ENCODE measurements at places on chromosomes 12 and 14.

DNA sequence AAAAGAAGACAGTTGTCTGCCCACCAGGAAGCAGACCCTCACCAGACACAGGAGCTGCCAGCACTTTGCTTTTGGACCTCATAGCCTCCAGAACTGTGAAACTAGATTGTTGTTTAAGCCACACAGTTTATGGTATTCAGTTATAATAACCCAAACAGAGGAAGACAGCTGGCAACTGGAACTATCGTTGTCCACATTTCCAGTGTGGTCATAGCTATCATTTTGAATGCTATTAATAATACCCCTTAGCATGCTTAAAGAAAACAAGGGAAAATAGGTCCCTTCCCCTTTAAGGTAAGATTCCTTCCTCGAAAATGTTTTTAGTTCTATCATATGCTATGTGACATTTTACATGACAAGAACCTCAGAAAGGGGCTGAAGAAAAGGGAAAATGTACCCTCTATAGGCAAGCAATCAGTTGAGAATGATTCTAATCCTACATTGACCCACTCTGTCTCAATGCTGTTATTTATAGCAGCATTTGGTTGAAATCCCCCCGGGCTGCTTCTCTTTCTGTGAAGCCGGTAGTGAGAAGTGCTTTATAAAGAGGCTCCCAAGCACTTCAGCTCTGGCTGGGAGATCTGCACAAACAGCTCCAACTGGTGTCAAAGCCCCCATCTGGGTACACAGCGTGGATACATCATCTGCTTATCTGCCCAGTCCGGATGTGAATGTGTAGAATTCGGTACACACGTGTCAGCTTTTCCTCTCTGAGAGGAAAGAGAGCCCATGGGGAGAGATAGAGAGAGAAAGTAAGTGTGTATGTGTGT lies 221.2 kb upstream of the FLRT2 start:
- no peak for DNase-seq

GRCh38 chr14:46215801-46216200 lies 435.8 kb downstream of the RPL10L start:
- DNase-seq: no peak

DNA sequence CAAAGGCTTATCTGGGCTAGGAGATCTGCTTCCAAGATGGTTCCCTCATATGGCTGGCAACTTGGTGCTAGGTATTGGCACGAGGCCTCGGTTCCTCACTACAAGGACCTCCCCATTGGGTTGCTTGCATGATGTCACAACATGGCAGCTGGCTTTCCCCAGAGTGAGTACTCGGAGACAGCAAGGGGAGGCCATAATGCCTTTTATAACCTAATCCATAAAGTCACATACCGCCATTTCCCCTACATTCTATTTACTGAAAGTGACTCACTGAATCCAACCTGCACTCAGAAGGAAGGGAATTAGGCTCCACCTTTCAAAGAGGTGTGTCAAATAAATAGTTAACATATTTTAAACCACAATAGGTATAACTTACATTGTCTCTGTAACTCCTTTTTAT lies 130.9 kb downstream of the SAMD4A start:
- no peak for DNase-seq

DNA sequence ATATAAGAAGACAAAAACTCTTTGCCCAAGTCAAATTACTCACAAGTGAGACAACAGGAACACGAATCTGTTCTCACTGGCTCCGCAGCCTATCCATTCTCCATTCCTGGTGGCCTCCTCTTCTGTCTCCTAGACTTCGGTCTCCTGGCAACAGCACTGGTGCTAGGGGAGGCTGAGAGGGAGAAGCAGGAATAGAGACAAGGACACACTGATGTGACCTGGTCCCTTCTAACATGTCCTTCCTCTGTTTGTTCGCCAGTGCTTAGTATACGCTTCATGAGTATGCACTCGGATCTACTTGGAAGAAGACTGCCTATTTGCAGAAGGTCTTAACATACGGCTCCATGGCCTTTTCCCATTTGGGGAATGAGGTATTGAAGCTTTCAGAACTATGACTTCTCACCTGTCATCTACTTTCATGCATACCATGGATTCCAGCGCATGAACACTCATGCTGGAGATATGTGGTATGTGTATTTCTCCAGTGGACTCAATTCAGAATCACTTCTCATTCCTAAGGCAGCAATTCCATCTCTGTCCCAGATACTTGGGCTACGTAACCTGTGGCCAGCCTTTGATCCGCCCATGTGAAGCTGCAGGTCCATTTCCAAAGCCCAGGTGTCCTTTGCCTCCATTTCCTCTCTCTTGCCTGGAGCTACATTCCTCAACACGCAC lies 33.9 kb downstream of the BHLHE41 start:
- DNase-seq: no peak

DNA sequence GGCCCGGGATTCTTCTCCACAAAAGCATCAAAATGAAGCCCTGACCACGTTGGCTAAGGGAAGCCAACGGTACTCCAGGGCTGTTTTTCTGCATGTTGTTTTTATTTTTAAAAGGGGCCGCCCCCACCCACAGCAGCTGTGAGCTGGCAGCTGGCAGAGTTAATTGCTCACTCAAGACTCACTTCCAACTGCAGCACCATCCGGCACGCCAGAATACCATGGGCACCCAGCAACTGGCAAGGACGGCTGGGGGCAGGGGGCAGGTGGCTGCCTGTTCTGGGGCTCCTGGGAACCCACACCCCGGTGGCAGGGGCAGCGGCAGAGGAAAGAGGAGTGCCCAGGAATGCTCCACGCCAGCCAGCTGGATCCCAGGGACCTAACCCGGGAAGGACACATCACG lies 44.3 kb downstream of the NCOR2 start:
- no peak for DNase-seq

DNA sequence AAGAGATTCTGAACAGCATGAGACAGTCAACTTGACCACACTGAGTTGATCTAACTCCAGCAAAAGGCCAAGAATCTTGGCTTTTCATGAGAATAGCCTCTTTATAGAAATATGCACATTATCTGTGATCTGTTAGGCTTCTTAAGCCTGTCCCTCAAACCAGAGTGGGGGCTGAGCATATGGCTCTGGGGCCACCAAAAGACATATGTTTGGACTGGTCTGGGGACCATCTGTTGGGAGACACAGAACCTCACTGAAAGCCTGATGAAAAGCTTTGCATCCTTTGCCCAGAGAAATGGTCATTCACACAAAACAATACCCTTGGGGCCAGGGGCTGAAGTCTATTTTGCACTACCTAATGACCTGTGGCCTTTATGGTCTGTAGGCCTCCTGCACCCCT lies 165.3 kb upstream of the PRMT8 start:
- DNase-seq: no peak

DNA sequence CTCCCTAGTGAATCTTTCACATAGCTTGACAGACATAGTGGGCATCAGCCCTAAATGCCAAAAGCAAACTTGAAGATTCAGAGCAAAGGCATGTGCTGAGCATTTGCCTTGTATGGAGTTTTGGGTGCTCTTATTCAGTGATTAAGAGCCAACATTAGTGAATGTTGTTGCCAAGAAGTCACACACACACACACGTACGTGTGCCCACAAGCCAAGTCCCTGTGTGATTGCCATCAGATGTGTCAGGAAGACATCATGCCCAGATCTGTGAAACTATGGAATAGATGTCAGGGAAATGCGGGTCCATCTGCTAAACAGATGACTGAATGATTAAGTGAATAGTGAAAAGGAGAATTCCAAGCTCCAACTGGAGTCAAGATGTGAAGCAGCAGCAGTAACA lies 149.0 kb downstream of the AKAP6 start:
- DNase-seq: no peak

DNA sequence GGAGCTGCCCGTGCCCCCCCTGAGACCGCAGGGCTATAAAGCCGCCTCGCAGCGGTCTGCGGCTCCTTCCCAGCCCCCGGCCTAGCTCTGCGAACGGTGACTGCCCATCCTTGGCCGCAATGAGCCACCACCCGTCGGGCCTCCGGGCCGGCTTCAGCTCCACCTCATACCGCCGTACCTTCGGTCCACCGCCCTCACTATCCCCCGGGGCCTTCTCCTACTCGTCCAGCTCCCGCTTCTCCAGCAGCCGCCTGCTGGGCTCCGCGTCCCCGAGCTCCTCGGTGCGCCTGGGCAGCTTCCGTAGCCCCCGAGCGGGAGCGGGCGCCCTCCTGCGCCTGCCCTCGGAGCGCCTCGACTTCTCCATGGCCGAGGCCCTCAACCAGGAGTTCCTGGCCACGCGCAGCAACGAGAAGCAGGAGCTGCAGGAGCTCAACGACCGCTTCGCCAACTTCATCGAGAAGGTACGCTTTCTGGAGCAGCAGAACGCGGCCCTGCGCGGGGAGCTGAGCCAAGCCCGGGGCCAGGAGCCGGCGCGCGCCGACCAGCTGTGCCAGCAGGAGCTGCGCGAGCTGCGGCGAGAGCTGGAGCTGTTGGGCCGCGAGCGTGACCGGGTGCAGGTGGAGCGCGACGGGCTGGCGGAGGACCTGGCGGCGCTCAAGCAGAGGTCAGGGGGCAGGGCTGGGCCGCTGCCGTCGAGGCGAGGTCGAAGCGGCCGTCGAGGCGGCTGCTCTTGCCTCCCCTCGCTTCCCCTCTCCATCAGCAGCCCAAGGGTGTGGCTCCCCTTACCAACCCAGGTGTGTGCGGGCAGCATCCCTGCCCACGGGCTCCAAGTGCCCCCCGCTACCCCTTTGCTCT lies at the start of gene PRPH:
PRPH (plus strand) TSS at position 66 of the 855 bp plus-strand sequence; CDS start at position 120, 54 bp downstream.
- DNase-seq: no peak

GRCh38 chr12:29578731-29579130 lies 81.2 kb upstream of the OVCH1 start:
- DNase-seq: no peak

DNA sequence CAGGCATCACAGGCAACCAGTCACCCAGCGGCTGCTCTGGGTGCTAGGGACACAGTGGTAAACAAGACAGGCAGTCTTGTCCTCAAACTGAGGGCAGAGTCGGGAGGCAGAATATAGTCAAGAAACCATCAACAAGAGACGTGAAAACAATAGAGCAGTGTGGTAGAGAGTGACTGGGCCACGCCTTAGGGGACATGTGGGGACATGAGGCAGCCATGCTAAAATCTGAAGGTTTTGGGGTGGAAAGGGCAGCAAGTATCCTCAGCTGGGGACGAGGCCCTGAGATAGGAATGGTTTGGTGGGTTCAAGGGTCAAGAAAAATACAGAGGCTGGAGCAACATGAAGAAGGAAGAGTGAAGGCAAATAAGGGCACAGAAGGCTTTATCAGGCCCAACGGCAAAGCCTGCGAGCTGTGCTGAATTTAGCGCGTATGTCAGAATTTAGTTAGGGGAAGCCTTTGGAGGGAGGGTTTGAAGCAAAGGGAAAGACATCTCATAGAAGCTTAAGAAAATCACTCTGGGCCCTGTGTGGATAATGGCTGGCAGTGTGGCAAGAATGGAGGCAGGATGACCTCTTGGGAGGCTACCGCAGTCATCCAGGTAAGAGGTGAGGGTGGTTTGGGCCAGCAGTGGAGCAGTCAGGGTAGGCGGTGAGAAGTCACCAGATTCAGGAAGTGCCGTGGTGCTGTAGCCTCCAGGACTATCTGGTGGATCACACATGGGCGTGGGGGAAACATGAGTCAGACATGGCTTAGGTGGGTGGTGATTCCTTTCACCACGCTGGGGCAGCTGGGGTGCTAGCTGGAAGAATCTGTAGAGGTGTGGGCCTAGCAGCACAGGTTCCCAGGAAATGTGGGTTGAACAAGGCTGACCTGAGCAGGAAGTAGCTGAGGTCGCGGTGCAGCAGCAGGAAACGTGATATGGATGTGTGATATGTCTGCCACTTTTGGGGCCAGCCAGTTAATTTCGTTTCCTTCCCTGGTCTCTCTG lies 3.0 kb downstream of the EVL start:
- no peak for DNase-seq

- DNase-seq: no peak
Observed at GRCh38 chr12:45329238-45329637, 113.3 kb downstream of the ANO6 start.

GRCh38 chr14:87643005-87643404 lies 350.0 kb downstream of the GALC start:
- DNase-seq: no peak

DNA sequence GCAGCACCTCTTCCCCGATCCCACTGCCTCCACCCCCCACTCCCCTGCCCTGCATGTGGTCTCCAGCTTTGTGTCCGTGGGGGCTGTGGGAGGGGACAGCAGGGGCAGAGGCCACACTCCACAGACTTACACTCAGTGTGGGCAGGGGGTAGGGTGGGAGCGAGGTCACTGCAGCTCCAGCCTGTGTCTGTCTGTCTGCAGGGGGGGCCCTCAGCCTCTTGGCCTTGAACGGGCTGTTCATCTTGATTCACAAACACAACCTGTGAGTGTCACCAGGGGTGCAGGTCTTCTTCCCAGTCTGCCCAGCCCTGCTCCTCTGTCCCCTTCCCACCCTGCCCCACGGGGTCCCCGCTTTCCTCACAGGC lies 6.5 kb downstream of the NOC4L start:
- DNase-seq: no peak

DNA sequence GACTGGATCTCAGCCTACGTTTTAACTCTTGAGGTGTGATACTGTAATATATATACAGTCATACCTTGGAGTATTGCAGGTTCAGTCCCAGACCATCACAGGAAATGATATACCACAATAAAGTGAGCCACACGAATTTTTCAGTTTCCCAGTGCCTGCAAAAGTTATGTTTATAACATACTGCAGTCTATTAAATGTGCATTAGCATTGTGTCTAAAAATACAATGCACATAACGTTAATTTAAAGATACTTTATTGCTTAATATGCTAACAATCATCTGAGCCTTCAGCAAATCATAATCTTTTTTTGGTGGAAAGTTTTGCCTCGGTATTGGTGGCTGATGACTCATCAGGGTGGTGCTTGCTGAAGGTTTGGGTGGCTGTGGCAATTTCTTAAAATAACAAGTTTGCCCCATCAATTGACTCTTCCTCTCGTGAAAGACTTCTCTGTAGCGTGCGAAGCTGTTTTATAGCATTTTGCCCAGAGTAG lies 18.9 kb downstream of the PYROXD1 start:
- DNase-seq: no peak

DNA sequence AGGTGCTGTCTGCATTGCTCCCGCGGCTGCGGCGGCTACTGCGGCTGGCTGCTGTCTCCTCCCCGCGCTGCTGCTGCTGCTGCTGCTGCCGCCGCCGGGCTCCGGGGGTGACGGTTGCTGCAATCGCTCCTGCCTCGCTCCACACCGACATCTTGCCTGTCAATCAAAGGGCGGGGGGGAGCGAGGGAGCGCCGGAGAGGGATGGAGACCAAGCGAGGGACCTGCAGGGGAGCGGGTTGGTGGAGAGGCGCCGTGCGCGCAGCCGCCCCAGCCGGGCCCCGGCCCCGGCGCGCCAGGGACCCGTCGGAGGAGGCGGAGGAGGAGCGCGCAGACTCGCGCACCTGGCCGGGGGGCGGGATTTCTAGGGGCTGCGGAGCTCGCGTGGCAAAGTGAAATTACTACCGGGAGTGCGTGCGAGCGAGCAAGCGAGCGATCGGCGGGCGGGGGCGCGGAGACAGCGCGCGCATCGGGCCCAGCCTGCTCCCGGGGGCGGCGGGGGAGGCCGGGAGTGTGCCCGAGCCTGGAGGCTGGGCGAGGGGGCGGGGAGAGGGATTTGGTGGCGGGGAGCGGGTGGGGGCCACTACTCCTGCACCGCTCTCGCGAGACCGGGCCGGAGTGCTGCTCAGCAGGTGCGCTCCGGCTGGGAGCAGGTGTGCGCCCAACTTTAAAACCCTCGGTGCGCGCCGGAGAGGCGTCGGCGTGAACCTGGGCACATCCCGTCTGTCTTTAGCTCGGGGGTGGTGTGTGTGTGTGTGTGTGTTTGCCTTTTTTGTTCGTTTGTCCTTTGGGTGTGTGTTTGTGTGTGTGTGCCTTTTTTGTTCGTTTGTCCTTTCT lies at the start of gene KSR2:
KSR2 (minus strand) TSS at position 165 of the 834 bp plus-strand sequence. CDS start 735 bp downstream, outside the sequence.
- no peak for DNase-seq

Measured in skeletal muscle cell (primary cell).